ENCODE measurements at places on chromosomes 3 and 15.

DNA sequence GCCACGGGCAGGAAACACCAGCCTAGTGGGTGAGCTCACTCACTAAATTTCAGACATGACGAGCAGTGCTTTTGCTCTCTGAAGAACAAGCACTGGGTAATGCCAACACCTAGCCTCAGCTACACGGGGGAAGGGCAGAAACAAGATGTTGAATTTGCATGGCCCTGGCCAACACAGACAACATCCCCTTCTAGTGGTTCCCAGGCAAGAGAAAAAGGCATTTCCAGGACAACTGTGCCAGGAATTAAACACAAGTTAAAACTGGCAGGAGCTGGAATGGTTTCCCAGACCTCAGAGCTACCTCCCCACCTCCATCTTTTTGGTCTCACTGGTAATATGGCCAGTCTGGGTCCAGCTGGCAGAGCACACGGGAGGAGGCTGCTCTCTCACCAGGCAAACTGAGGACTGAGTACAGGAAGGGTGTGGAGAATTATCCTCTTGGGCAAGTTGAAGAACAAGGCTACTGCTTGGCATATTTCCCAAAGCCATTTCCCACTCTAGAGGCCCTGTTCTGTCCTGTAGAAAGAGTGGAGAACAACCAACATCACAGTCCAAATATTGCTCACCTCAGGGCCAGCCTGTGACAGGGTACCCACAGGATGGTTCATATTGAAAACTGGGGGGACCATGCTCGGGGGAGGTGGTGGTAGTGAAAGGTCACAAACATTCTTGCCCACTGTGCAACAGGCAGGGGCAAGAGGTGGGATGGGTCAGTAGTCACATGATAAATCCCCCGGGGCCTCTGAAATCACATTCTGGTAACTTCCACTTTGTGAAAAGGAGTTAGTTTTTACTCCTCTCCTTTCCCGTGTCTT is 26.5 kb downstream of the TSPAN3 start:
- DNase-seq = no peak

GRCh38 chr3:8482960-8483665 is 18.5 kb upstream of the LMCD1 start:
- peak; percentile 87 for DNase-seq

- DNase-seq = peak; percentile 27
Observed at GRCh38 chr3:26104851-26105251, 315.0 kb downstream of the OXSM start.

DNA sequence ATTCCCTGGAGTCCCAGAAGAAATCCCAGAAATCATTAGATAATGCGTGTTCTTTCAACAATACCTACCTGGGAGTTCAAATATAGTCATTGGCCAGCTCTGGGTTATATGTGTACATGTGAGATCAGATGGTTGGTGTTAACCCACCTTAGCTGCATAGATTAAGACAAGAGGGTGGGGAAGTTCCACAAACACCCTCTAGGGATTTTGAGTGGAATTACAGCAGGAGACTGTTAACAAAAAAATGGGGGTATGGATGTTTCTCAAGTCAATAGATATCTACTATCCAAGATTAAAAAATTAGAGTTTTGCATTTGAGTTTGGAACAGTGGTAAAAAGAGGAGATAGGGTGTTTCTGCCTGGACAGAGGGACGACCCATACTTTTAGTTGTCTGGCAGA is 282.5 kb upstream of the CNTN3 start:
- DNase-seq = no peak

- no peak for DNase-seq
Observed at GRCh38 chr3:102979191-102979590, 544.4 kb downstream of the ZPLD1 start.

- no peak for DNase-seq
Observed at GRCh38 chr15:61084944-61085367, 144.1 kb downstream of the RORA start.

DNA sequence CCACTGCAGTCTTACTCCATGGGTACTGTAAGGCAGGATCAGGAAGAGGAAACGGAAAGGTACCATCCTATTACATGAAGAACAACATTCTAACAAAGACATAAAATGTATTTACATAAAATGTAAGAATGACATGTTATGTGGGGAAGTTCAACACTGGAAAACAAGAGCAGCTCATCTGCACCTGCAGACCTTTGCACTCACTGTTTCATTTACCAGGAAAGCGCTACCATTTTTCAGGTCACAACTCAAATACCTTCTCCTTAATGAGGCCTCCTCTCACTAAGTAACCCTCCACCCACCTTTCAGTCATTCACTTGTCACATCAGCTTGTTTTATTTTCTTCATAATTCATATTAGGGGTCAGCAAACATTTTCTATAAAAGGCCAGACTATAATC is 2.6 kb downstream of the TMCC1 start:
- DNase-seq = no peak

DNA sequence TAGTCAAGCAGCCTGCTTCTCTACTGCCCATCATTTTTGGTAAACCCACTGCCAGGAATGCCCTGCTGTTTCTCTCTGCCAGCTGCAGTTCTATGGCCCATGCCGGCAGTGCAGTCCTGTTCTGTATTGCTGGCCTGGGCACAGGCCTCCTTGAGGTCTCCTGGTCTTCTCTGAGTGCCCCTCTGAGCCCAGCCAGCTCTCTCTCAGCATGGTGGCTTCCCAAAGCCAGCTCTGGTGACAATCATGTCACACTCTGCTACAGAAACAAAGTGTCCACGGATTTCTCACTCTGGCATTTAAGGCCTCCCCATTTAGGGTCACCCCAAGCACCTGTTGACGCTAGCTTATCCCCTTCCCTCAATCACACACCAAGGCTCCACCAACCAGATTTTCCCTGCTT is 24.5 kb downstream of the SRPRB start:
- no peak for DNase-seq

GRCh38 chr3:33395900-33396299 is 44.3 kb downstream of the UBP1 start:
- DNase-seq = no peak

GRCh38 chr3:114218578-114219185 is 18.7 kb downstream of the ZNF80 start:
- DNase-seq = no peak

- DNase-seq = no peak
Observed at GRCh38 chr15:93296759-93297500, 207.9 kb upstream of the RGMA start.

- DNase-seq = peak; percentile 31
Observed at GRCh38 chr15:73139744-73140553, 87.7 kb downstream of the NEO1 start.

DNA sequence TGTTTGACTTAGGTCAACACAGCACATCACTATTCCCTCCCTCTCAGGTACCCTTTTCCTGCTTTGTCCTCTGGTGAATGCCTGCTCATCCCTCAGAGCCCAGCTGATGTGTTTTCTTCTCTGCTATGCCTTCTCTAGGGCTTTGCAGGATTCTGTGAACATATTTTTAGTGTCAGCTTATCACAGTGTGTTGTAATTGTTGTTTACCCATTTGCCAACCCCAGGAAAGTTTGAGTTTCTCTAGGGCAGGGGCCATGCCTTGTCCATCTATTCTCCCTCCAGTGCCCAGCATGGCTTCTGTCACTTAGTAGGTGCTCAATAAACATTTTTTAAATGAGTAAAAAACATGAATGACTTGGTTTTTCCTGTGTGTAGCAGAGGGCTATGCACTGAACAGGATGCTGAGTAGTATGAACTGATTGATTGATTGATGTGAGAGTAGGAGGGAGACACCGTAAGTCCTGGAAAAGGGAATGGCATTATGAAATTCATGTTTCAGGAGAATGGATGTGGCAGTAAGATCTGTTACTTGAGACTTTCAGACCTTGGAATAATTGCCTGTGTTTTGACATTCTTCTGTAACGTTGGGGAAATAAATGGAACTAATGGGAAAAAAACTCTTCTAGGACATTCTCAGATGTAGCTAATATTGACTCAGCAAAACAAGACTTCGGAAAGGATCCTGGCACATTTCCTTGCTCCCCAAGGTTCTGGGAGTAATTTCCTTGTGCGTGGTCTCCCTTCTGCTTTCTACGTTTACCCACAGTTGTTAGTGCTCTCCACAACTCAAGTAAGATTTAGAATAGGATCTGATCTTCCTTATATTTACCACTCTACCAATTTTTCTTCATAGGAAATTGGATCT is 267.3 kb upstream of the TBL1XR1 start:
- DNase-seq = no peak

GRCh38 chr15:52100807-52101442 is 11.7 kb downstream of the BCL2L10 start:
- peak; percentile 88 for DNase-seq

DNA sequence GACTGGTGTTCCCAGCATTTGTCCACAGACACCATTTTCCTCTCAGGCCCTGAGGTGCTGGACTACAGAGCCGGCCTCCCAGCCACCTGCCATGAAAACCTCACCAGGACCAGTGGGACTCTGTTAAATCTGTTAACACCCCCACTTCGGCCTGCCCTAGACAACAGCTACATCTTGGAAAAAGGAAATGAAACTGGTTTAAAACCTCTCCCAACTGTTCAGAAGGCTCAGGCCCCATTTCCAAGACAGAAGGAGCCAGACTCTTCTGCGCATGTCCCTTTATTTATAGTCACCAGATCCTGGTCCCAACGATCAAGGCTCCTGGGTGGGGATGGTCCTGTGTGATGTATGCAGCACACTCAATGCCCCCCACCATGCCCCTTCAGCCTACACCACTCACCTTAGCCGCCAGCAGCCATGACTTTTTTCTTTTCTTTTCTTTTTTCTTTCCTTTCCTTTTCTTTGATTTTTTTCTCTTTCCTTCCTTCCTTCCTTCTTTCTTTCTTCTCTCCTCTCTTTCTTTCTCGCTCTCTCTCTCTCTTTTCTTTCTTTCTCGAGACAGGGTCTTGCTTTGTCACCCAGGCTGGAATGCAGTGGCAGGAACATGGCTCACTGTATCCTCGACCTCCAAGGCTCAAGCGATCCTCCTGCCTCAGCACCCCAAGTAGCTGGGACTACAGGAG is 25.5 kb upstream of the FLNB start:
- DNase-seq = no peak

- no peak for DNase-seq
Observed at GRCh38 chr15:101017093-101017754, 98.1 kb downstream of the LRRK1 start.

- DNase-seq = no peak
Observed at GRCh38 chr3:10876661-10877060, 60.6 kb downstream of the SLC6A11 start.

- no peak for DNase-seq
Observed at GRCh38 chr15:78335985-78336384, 4.2 kb upstream of the CRABP1 start.

GRCh38 chr15:99239545-99240198 is 9.7 kb downstream of the TTC23 start:
- DNase-seq = no peak

- DNase-seq = no peak
Observed at GRCh38 chr15:64634027-64634426, 141.4 kb downstream of the RBPMS2 start.

DNA sequence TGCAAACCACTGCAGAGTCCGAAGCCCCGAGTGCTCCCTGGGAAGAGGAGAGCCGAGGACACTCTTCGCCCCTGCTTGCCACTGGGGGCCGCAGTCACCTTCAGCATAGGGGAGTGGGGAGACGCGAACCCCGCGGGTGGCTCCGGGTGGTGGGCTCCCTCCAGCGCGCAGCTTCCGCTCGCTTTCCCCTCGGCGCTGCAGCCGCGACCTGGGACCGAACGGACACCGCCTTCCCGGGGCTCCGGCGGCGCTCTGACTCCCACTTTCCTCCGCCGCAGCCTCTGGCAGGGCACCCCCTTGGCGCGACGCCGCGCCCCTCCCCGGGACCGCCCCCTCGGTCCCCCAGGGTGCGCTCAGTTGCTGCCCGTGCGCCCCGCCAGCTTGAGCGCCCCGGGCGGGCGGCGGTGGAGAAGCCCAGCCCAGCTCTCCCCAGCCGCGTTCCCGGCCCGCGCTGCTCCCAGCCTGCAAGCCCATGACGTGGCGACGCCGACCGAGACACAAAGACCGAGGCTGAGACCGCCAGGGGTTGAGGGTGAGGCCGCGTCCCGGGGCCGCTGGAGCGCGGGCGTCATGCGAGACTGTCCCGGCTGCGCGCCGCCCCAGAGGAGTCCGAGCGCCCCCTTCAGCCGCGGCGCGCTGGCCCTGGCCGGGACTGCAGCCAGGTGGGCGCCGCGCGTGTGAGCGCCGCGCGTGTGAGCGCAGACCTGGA is at the start of gene MINAR1:
TSS of gene MINAR1 (plus strand) at position 701 of the 709 bp plus-strand sequence. CDS start 23,812 bp downstream, outside the sequence.
- no peak for DNase-seq

GRCh38 chr3:135905058-135905724 is 60.3 kb upstream of the PPP2R3A start:
- no peak for DNase-seq

- DNase-seq = no peak
Observed at GRCh38 chr3:184570489-184570888, 8.9 kb downstream of the EPHB3 start.

DNA sequence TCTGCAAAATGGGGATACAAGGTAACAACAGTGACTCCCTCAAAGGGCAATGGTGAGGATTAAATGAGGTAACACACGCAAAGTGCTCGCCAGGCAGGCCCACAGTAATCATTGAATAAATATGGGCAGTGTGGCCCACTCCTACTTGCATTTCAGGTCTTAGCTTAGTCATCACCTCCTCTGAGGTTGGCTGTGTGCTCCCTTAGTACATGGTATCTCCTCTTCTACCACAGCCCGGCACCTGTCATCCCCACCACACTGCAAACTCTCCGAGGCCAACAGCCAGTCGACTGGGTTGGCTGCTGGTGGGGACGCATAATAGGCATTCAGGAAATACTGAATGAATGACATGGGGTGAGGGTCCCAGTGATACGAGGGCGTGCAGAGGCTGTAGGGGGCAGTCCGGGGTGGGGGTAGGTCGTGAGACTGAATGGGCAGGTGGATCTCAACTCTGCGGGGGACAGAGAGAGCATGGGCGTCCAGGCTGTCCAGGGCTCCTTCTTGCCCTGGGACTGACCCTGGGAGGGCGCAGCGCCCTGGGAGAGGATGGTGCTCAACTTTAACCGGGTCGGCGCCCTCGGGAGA is 375 bp upstream of the MYZAP start:
- no peak for DNase-seq

- no peak for DNase-seq
Observed at GRCh38 chr3:194732617-194733016, 46.9 kb downstream of the FAM43A start.

DNA sequence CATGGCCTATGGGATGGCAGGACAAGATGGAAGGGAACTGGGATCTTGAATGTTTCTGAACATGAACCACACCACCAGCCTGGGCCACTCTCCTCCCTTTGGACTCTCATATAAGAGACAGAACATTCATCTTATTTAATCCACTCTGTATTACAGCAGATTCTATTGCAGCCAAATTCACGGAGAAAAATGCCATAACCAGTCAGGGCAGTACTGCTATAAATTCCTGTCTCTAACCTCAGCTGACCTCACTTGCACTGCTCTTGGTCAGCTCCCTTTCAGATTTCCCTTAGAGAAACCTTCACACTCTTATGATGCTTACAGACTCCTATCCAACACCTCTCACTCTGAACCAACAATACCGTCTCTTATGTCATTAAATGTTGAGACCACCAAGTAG is 101.4 kb downstream of the RYK start:
- DNase-seq = no peak

DNA sequence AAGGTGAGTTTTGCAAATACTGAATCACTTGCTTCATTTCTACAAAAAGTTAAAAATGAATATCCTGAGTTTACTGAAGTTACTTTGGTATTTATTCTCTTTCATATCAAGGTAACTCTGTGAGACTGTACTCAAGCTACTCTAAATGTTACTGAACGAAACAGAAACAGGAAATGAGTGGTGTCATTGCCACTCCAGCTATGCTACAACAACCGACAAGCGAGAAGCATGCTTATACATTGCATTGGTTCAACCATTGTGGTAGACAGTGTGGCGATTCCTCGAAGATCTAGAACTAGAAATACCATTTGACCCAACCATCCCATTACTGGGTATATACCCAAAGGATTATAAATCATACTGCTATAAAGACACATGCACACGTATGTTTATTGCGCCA is 313.2 kb upstream of the THBS1 start:
- no peak for DNase-seq
